Amniotic epithelial cell (primary cell): ENCODE measurements at places on chromosomes 3 and 15.

GRCh38 chr3:45171283-45171682, 25.1 kb upstream of the CDCP1 start:
- no peak for DNase-seq

DNA sequence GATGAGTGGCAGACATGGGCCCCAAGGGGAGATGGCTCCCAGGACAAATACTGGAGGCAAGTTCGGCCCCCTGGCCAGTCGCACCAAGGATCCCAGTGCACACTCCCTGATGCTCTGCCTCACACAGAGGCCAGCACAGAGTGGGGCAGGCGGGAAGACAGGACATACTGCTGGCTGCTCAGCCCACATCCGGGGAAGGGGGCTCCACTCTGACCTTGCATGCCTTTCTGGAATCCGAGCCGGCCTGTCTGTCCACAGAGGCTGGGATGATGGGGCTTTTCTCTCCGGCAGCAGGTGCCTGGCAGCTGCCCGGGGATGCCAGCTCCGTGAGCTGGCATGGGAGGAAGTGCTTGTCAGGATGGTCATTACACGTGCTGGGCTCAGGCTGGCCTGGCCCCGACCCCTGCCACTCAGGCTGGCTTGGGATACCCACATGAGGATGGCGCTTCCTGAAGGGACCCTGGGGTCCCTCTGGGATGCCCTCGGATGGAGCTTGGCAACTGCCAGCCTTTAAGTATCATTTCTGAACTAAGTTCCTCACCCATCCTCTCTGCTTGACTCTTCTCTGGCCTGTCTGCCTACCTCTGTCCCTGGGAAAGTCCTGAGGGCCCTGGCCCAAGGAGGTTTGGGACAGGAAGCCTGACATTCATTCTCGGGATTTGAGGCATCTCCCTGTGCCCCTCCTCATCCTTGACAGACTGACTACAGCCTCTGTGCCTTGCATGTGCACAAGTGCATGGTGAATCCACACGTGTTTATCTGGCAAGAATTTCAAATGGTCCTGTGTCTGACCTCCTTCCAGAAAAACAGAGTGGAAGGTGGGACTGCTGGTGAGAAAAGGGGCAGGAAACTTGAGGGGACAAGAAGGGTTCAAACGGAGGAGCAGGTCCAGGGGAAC, 46.5 kb downstream of the EXOG start:
- no peak for DNase-seq

GRCh38 chr3:164377466-164377865, 700.8 kb downstream of the SI start:
- peak; percentile 31 for DNase-seq

DNA sequence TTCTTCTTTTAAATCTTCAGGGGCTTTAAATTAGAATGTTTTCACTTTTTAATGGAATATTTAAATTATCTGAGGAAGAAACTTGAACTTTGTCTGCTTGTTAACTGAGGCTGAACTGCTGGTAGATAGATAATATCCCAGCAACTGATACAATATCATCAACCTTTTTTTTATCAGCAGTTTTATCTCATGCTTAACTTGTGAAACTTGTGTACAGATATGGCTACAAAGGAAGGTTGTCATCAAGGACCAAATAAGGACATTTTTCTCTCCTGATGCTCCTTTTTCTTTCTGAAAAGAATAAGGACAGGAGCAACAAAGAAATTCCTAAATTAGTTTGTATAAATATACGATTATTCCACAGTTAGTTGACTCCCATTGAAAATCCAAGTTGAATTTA, 66.4 kb upstream of the KBTBD8 start:
- no peak for DNase-seq

- peak; percentile 44 for DNase-seq
Observed at GRCh38 chr3:124281453-124282316, 289.8 kb upstream of the ROPN1 start.

GRCh38 chr3:154122552-154122911, 1.3 kb downstream of the ARHGEF26 start:
- no peak for DNase-seq

DNA sequence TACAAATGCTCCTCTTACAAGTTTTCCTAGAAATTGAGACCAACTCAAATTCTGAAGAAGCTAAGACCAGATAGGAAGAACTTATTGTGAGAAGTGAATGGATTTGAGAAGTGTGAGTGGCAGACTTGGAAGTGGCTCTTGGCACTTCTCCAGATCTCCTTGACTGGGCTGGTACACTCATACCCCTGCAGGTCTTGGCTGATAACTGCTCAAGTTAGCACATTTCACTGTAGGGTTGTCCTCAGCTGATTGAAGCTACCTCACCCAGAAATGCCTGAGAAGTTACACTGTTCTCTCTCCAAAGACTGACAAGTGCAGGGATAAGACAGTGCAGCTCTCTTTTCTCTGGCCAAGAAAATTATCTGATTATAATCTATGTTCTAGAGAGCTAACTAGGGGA, 16.5 kb upstream of the CLDN1 start:
- DNase-seq, result peak; percentile 70

GRCh38 chr3:151318313-151318712, 1.7 kb upstream of the GPR87 start:
- peak; percentile 77 for DNase-seq

DNA sequence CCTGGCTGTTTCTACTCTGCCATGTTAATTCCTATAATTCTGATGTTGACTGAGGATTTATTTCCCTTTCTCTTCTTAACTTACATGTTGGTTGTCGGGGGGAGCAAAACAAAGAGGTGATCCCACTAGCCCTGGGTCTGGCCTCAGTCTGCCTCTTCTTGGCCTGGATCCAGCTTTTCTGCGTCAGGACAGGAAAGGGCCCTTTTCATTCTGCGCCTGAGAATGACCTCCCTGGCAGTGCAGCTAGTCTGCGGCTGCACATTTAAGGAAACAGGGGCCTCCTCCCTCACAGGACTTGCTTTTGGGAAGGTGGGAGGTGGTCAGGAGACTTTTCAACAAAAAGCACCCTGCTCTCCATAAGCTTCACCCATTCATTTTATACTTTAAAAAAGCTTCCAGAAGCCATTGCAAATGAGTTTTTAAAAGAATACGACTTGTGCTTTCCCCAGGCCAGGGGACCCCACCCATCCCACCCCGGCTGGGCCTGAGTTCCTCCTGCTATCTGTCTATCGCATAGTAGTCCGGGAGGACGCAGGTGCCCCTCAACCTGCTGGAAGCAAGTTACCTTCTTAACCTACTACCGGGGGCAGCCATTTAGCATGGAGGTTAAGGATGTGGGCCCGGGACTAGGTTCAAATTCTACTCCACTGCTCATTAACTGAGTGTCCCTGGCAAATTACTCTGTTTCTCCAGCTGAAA, 21.3 kb upstream of the EHD4 start:
- DNase-seq, result no peak

- no peak for DNase-seq
Observed at GRCh38 chr3:149280671-149281349, 52.6 kb downstream of the TM4SF18 start.

DNA sequence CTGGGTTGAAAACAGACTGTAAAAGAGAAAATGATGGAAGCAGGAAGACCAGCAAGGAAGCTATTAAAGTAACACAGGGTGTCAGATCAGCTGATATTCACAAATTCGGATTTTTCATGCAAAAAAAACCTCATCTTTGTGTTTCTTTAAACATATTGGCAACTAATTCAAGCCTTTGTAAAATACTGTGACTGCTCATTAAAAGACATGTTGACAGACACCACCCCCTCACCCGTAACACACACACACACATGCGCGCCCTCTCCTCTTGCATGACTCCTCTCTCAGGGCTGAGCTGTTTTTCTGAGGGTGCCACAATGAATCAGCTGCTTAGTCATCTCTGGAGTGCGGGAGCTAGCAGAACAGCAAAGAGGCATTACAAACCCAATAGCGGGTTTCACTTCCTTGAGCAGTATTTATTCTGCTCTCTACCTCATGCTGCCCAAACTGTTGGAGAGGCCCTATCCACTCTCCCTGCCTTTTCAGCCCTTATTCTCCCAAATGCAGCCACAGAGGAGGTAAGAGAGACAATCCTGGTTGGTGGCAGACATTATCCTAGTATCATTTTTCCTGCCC, 35.8 kb upstream of the CCDC80 start:
- peak; percentile 98 for DNase-seq

DNA sequence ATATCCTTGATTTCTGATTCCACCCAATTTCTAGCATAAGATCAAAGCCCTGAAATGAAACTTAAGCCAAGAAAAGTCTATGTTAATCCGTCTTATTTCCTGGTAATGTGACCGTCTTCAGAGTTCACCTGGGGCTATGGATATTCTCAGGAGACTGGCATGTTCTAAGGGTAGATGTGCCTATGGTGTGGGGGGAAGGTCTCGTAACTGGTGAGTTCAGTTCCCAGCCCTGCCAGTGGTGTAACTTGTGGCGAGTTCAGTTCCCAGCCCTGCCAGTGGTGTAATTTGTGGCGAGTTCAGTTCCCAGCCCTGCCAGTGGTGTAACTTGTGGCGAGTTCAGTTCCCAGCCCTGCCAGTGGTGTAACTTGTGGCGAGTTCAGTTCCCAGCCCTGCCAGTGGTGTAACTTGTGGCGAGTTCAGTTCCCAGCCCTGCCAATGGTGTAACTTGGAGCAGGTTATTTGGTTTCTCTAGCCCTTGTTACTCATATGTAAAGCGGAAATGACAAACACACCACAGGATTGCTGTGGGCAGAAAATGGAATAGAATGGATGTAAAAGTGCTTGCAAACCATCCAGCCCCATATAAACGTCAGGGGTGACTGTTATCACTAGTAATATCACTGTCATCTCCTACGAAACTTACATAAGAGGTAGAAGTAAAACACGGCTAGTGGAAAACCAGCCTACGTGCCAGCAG, 30.4 kb downstream of the SLC51A start:
- DNase-seq, result peak; percentile 94

DNA sequence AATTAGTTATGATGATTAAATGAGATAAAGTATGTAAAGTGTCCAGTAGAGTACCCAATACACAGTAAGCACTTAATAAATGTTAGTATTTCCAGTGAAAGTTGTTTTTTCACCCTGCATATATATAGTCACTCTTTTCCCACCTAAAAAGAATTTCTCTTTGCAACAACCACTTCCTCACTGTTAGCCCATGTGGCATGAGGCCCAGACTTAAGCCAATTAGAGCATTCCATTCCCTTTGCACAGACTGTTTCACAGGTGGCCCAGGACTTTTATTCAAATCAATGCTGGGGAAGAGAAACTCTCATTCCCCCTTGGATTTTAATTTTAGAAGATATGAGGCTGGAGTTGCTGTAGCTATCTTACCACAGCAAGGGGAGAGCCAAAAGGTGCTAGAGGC, 3.7 kb downstream of the IFT80 start:
- peak; percentile 64 for DNase-seq

DNA sequence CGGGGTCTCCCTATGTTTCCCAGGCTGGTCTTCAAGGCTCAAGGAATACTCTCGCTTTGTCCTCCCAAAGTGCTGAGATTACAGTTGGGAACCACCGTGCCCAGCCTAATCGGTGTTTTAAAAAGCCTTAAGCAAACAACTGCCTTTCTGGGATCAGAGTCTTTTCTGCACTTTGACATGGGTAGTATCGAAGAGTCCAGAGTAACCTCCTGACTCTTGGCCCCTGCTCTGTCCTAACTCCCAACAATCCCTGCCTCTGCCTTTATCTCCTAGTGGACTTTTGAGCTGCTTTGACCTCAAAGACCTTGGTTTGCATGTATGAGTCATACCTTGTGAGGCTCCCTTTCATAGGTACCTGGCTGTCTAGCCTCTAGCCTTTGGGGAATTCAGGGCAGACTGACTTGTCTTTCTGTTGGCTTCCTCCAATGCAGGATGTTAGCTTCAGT, 21.0 kb upstream of the HACD2 start:
- DNase-seq, result peak; percentile 52

DNA sequence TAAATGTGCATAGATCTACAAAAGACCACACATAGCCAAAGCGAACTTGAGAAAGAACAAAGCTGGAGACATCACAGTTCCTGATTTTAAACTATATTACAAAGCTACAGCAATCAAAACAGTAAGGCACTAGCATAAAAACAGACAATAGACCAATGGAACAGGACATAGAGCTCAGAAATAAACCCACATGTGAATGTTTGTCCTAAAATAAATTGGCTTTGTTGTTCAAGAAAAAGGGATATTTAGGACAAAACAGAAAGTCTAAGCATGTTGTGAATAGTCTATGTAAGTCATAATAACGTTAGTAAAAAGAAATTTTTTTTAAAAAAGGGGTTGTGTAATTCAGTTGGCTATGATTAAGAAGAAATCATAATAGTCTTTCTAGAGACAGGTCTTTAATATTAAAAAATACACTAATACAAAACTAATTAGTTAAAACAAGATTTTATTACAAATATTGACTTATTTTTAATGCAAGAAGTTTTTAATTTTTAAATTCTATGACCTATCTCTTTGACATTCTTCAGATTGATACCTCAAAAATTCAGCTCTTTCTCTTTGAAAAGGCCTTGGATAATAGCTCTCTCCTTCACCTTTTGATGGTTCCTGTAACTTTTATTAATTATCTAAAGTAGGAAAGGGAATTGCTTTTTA, 11.6 kb downstream of the TMEM212 start:
- no peak for DNase-seq

GRCh38 chr3:197495499-197495898, 60.3 kb downstream of the BDH1 start:
- no peak for DNase-seq

GRCh38 chr3:124053871-124054270, 61.9 kb upstream of the ROPN1 start:
- no peak for DNase-seq

DNA sequence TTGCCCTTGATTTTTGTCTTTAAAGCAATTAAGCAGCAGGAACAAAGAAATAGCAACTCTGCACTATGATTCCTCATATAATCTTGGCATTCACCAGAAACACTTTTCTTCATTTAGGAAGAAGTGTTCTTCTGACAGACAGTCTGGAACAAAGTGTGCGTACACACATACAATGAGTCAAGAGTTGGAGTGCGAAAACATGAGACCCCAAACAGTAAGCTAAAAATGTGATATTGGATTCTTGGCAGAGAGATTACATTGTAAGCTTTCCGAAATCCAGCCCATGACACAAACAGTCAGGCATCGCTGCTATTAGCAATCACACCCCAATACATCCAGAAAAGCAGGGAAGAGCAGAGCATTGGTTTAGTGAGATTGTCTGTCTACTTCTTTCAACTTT, 306.7 kb upstream of the TBC1D5 start:
- no peak for DNase-seq

DNA sequence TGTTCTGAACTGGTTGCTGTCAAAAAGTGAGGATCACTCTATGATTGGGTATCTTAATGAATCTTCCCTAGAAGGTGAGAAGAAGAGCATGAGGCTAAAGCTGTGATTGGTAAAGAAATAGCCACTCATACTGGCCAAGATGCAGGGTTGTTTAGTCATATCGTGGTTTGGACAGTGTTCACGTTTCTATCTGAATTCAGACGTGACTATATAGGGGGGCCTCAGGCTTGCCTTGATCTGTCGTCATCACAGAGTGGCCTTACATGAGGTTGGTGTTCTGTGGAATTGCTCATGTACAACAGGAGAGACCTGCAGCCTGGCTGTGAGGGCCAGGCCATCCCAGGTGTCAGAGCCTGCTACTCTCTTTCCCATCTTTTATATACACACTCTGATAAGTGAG, 12.4 kb downstream of the RTP2 start:
- peak; percentile 76 for DNase-seq

- peak; percentile 71 for DNase-seq
Observed at GRCh38 chr3:193605876-193606275, 12.9 kb downstream of the OPA1 start.
